Ascending aorta (tissue), 2 donors: ENCODE measurements at places on chromosomes 5 and 9. TPM values are rescaled to one million over a fixed set of nuclear protein-coding genes. Genes with fewer than 3 reads are reported as not detected.

- no peak for DNase-seq
- H3K4me1 ChIP-seq, result no peaks in the 10 kb centered on the region
- H3K4me3 ChIP-seq, result no peak overlapping the region
Observed at GRCh38 chr5:103327893-103328292, 69.3 kb downstream of the MACIR start.

DNA sequence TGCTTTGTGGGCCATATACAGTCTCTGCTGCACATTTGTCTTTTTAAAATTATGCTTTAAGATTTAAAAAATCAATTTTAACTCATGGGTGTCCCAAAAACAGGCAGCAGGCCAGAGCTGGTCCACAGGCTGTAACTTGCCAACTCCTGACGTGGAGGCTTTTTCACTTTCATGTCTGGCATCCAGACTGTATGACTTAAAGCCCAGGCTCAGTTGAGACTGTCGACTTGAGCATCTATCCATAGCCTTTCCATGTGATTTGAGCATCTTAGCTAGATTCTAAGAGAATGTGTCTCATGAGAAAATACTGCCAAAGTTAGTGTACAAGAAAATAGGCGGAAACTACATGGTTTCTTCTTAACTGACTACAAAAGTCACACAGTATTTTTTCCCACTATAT, 559.0 kb upstream of the TUSC1 start:
- no peak for DNase-seq
- H3K27ac ChIP-seq, result no peak overlapping the region
- no peak overlapping the region for H3K4me3 ChIP-seq
- H3K36me3 ChIP-seq, result no peaks in the 10 kb centered on the region

DNA sequence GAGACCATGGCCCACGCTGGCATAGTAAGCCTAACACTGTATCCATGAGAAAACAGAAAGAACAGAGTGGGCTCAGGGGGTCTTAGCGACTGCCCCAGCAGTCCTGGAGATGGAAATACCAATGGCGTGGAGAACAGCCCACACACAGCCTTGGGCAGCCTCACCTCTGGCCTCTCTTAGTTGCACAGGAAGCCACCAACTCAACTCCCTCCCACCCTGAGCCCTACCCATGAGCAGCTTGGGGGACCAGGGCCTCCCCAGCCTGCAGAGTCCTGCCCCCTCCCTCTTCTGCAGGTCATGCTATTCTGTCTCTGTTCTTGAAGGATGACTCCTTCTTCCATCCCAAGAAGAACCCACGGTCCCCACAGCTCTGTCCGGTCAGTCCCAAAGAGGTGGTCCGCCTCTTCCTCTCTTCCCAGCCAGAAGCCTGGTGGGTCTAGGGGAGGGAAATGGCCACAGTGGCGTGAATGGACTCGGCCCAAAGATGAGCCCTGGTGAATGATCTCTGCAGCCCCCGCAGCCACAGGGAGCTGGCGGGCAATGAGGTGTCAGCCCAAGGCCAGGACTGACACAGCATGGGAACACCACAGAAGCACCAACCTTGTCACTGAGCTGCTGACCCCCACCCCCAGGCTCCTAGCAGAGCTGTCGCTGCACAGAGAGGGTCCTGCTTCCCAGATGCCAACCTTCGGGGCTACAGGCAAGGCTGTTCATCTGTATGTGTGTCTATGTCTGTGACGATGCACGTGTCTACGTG, 131.2 kb downstream of the ROR2 start:
- no peaks in the 10 kb centered on the region for H3K36me3 ChIP-seq
- H3K4me3 ChIP-seq, result no peak overlapping the region
- H3K27me3 ChIP-seq, result no peaks in the 10 kb centered on the region
- H3K27ac ChIP-seq, result no peak overlapping the region

- H3K36me3 ChIP-seq, result no peaks in the 10 kb centered on the region
- DNase-seq, result no peak
- H3K27me3 ChIP-seq, result no peaks in the 10 kb centered on the region
- peak overlapping the region; percentile 79 for H3K27ac ChIP-seq
- H3K4me1 ChIP-seq, result no peaks in the 10 kb centered on the region
- peak overlapping the region; percentile 88 for H3K4me3 ChIP-seq
Observed at GRCh38 chr9:125745682-125746016, 1.5 kb upstream of the PBX3 start.

DNA sequence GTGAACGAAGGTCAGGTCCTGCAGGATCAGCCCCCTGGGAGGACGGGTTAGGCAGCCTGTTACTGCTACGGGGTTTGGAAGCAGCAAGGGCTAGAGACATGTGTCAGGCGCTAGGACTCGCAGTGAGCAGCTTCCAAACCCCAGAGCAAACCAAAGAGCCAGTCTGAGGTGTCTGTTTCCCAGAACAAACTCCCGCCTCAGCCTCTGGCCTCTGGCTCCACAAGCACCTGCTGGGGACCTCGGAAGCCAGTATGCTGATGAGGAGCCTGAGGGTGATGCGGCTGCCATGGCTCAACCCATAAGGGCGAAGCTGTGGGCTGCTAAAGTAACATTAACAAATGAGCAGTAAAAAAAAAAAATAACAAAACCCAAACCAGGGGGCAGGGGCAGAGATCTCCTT, 35.0 kb downstream of the PRRT1B start:
- H3K27me3 ChIP-seq, result no peaks in the 10 kb centered on the region
- DNase-seq, result no peak
- peaks cover 99% of the 10 kb centered on the region for H3K36me3 ChIP-seq
- no peak overlapping the region for H3K4me3 ChIP-seq

DNA sequence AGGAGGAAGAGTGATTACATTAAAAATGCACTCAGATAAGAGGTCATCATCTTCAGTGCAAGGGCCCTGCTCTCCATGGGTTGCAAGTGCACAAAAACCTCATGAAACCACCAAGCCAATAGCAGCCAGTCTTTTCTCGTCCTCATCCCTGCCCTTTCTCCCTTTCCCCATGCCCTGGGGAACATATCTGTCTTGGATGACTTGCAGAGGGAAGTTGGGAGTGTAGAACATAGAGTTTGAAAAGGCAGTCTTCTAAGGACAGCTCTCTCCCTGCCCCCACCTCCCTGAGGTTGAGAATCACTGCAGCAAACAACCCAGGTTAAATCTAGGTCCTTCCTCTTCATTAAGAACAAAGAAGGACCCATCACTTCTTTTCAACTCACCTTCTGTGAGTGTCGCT, 22.0 kb downstream of the DDX31 start:
- H3K27ac ChIP-seq, result no peak overlapping the region
- H3K36me3 ChIP-seq, result peaks cover 65% of the 10 kb centered on the region
- H3K4me3 ChIP-seq, result no peak overlapping the region
- no peaks in the 10 kb centered on the region for H3K4me1 ChIP-seq
- no peak for DNase-seq

DNA sequence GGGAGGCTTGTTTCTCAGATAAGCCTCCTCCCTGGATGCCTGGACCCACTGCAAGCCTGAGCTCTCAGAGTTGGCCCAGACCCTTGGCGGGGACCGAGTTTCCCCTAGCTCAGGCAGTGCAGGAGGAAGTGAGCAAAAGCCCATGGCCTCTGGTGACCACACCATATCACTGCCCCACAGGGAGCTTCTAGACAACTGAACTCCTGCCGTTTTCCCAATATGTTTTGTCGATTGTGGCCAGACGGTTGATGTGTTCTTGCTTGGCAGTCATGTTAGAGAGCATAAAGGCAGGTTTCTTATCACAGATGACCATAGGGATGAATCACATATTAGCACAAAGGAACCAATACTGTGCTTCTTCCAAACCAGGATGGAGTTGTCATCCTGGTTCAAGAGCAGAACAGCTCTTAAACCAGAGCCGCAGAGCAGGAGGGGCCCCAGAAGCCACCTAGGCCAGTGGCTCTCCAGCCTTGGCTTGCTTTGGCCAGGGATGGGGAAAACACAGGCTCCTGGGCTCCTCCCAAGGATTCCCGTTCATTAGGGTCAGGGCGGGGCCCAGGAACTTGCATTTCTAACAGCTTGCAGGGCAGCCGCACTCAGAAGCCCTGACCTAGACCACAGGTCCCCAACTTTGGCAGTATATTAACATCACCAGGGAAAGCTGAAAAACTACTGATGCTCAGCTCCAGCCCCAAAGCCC, 113.1 kb upstream of the TBC1D2 start:
- H3K4me3 ChIP-seq, result no peak overlapping the region
- H3K4me1 ChIP-seq, result no peaks in the 10 kb centered on the region
- no peak for DNase-seq
- no peaks in the 10 kb centered on the region for H3K36me3 ChIP-seq
- H3K27me3 ChIP-seq, result no peaks in the 10 kb centered on the region

DNA sequence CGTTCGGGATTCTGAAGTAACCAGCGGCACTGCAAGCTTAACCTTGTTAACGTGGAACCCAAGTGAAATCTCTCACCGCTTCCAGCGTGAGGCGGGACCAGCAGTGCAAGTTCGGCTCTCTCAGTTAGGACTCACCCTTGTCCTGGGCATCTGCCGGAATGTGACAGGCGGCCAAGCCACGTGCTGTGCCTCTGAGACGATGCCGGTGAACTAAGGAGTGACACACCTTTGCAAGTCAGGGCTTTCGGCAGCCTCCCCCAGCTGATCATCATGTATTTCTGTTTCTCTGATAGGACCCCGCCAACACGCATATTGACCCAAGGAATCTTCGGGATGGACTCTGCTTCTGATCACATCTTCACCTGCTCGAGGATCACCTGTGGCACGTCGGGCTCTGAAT, 415.0 kb upstream of the IRX1 start:
- no peaks in the 10 kb centered on the region for H3K4me1 ChIP-seq
- DNase-seq, result no peak
- H3K27me3 ChIP-seq, result no peaks in the 10 kb centered on the region
- no peak overlapping the region for H3K27ac ChIP-seq
- H3K36me3 ChIP-seq, result no peaks in the 10 kb centered on the region

DNA sequence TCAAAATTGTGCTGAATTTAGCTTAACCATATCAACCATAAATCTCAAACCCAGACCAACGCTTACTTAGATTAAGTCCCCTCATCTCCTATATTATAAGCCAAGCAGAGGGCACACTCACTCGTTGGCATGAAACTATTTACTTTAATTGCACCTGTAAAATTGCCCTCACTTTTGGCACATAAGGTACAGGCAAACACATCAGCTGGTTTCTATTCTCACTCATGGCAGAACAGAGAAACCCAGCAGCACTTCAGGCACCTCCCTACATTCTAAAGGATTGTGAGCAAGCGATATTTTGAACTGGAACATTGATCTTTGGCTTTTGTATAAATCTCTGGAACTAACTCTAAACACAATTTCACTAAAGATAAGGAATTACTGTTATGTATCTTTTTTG, 845.6 kb upstream of the CDH6 start:
- no peaks in the 10 kb centered on the region for H3K36me3 ChIP-seq
- H3K4me1 ChIP-seq, result no peaks in the 10 kb centered on the region
- no peaks in the 10 kb centered on the region for H3K27me3 ChIP-seq

DNA sequence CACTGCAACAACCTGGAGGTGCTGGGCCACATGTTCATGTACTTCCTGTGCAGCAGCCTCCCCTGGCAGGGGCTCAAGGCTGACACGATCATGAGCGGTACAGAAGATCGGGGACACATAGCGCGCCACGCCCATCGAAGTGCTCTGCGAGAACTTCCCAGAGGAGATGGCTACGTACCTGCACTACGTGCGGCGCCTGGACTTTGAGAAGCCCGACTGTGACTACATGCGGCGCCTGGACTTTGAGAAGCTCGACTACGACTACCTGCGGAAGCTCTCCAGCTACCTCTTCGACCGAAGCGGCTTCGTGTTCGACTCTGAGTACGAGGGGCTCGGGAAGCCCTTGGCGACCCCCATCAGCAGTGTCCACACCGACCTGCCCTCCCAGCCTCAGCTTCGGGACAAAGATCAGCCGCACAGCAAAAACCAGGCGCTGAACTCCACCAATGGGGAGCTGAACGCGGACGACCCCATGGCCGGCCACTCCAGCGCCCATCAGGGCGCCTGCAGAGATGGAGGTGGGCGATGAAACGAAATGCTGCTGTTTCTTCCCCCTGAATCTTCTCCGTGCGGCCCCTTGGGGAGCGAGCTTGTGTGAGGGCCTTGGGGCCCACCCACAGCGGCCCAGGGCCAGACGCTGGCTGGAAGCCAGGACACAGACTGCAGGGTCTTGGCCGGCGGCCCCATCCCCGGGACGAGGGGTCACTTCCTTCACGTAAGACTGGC, 56.5 kb downstream of the JAK2 start:
- no peaks in the 10 kb centered on the region for H3K4me1 ChIP-seq
- H3K36me3 ChIP-seq, result peaks cover 30% of the 10 kb centered on the region
- no peak overlapping the region for H3K4me3 ChIP-seq
- H3K27ac ChIP-seq, result no peak overlapping the region
- no peak for DNase-seq

- no peak overlapping the region for H3K27ac ChIP-seq
- no peaks in the 10 kb centered on the region for H3K27me3 ChIP-seq
- no peak for DNase-seq
- no peak overlapping the region for H3K4me3 ChIP-seq
- H3K4me1 ChIP-seq, result no peaks in the 10 kb centered on the region
Observed at GRCh38 chr9:95433096-95433819, 83.5 kb downstream of the PTCH1 start.

DNA sequence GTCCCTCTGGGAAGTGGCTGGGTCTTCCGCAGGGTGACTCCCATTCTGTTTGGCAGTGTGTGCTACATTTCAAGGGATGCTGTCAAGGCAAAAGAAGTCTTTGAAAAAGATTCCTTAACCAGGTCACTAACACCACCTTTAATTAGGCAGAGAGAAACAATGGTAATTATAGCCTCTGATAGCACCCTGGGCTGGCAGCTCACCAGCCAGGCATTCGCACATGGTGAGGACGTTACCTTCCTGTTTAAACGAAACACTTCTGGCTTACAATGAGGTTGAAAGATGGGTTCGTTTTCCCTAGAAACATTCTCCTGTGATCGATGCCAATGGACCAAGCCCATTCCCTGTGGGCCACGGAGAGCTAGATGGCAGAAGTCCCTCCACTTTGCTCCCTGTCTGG, 230.1 kb upstream of the PANK3 start:
- H3K4me1 ChIP-seq, result peaks cover 2% of the 10 kb centered on the region
- no peak overlapping the region for H3K4me3 ChIP-seq
- no peak overlapping the region for H3K27ac ChIP-seq
- DNase-seq, result no peak

- H3K27me3 ChIP-seq, result no peaks in the 10 kb centered on the region
- H3K27ac ChIP-seq, result no peak overlapping the region
- DNase-seq, result no peak
- no peaks in the 10 kb centered on the region for H3K4me1 ChIP-seq
- no peaks in the 10 kb centered on the region for H3K36me3 ChIP-seq
Observed at GRCh38 chr5:124976086-124976485, 229.6 kb upstream of the ZNF608 start.

- no peaks in the 10 kb centered on the region for H3K4me1 ChIP-seq
- no peak overlapping the region for H3K4me3 ChIP-seq
- H3K36me3 ChIP-seq, result no peaks in the 10 kb centered on the region
- DNase-seq, result no peak
- H3K27me3 ChIP-seq, result no peaks in the 10 kb centered on the region
Observed at GRCh38 chr5:107700481-107700880, 29.7 kb upstream of the EFNA5 start.

The SH2D3C gene
- 49.5 TPM for total RNA-seq

The SUB1 gene
- 103 TPM for total RNA-seq

The RNF44 gene
- 24.1 TPM for total RNA-seq

The IL11RA gene
- 50.3 TPM for total RNA-seq

The FLT4 gene
- total RNA-seq, result 53.5 TPM

The DCTN3 gene
- 31.7 TPM for total RNA-seq
